ENCODE measurements at places on chromosomes 1 and 21. TPM values are rescaled to one million over a fixed set of nuclear protein-coding genes. Genes with fewer than 3 reads are reported as not detected.

DNA sequence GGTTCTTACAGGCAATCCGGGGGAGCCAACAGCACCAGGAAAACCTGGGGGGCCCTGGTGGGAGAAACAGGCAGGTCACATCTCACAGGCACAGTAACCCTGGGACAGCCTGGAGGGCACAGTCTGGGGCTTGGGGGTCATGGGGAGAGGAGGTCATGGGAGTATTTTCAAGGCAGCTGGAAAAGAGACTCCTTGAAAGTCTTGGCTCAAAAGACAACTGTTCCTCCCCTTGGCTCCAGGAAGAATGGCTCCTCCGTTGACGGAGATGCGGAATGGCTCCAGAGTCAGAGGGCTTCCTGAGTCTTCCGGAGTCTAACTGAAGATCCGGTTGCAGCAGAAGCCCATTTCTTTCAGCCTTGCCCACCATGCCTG is 25.9 kb upstream of the PEF1 start:
- no peak for DNase-seq

- peak; percentile 34 for DNase-seq
These were observed 1.2 kb downstream of the ABCB10 start for GRCh38 chr1:229557200-229557850.

DNA sequence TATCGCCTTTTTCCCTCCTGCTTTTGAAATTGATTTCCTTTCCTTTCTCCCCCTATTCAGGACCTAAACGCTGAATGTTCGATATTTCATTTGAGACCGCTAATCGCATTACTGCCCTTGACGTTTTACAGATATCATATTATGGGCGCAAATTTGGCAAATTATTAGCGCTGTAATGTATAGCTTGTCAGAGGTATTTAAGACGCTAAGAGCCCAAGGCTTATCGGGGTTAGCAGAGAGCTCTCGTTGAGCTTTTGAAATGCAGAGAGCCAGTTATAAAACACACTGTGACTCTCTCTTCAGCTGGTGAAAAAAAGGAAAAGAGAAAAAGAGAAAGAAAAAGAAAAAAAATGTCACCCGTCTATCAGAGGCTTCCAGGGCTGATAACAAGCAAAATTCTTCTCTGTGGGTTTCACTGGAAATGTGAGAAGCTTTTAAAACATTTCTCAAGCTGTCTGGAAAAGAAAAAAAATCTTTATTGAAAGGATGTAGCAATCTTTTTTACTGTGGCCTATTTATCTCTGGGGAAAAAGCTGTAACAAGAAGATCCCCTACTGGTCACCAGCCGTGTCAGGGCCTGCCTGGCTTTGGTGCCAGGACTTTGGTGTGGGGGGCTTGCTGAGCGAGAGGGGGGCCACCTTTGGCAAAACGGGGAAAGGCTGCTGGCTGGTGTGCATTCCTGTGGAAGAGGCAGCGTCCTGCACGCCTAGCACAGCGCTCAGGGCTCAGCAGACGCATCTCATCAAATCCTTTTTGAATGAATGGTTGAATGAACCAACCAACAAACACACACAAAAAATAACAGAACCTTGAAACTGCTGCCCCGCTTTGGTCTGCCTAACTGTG is 119.8 kb downstream of the RNF220 start:
- no peak for DNase-seq

SPATA21 gene
- not detected for total RNA-seq

GRCh38 chr1:170544624-170545023 is 12.7 kb downstream of the GORAB start:
- DNase-seq = no peak

DNA sequence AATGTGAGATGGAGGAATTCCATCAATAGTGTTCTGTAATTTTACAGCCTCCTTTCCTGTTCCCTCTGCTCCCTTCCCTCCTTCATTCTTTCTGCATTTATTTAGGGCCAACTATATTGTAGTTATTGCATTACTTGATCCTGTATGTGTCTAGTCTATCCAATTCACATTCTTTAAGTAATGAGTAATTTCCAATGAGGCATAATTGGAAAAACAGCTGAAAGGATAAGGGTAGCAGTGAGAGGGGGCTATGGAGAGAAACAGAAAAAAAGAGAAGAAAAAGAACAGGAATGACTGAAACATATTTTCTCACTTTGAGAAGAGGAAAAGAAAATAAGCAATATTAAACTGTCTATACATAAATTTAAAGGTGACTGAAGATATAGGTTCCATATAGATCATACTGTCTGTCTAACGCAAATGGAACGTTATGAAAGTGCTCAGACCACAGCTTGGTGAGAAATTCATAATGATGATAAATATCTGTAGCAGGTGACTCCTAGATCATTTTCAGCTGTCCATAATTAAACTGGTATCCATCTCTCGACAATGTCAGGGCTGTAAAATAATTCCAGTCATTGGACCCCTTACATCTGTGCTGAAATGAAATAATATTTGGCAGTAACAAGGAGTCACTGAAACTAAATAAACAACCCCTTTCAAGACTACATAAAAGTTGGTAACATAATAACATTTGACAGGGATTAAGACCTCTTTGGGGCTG is 61.8 kb downstream of the SPAG17 start:
- no peak for DNase-seq

NENF gene
- total RNA-seq = 42.7 TPM

DNA sequence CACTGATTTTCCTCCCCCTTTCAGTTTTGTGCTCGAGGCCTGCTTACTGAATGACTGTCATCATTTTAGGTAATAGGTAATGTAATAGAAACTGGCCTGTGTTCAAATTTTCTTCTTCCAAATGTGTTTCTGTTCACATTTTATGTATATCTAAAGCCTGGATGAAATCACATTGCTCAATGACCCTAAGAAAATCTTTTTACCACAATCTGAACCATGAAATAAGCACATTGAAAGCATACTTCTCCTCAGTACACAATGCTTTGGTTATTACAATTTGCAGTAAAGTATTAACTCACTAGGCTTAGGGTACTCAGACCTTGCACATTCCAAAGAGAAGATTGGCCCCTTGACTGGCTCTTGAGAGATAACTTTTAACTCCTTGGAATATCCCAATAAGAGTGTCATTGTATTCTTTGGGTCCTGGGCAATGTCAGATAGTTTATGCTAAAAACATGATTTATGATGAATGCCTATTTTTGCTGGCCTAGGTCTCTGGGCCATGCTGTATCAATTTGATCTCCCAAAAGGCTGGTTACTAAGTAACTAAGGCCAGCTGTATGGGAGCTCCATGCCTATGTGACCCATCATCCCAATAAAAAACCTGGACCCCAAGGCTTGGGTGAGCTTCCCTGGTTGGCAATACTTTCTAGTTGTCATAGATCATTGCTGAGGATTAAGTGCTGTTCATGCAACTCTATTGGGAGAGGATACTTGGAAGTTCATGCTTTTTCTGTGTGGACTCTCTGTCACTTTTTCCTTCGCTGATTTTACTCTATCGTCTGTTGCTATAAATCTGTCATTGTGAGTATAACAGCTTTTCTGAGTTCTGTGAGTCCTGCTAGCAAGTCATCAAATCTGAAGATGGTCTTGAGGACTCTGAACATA is 293.9 kb downstream of the GRIK1 start:
- DNase-seq = no peak

- DNase-seq = no peak
These were observed 31.7 kb downstream of the ATP1A1 start for GRCh38 chr1:116404699-116405098.

GRCh38 chr1:162471290-162471853 is 26.2 kb upstream of the UHMK1 start:
- no peak for DNase-seq

GRCh38 chr1:9280015-9280860 is 12.5 kb upstream of the SPSB1 start:
- DNase-seq = peak; percentile 88

KPRP gene
- total RNA-seq = not detected

- no peak for DNase-seq
These were observed 27.3 kb downstream of the AGMAT start for GRCh38 chr1:15557594-15557993.

S100A7A gene
- total RNA-seq = not detected

- no peak for DNase-seq
These were observed 12.5 kb downstream of the DMAP1 start for GRCh38 chr1:44225761-44226160.

DNA sequence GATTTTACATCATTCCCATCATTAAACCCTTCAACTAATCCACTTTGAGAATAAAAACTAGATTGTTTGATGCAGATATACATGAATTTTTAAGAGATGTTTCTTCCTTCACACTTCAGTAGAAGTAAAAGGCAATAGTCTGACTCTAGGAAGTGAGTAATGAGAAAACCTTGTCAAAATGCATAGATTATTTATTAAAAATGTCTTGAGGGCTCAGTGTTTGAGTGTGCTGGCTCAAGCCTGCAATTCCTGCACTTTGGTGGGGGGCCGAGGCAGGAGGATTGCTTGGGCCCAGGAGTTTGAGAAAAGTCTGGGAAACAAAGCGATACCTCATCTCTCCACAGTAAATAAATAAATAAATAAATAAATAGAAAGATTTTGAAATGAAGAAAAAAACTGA is 177.1 kb downstream of the NEGR1 start:
- DNase-seq = no peak

IVNS1ABP gene
- 134 TPM for total RNA-seq

DNA sequence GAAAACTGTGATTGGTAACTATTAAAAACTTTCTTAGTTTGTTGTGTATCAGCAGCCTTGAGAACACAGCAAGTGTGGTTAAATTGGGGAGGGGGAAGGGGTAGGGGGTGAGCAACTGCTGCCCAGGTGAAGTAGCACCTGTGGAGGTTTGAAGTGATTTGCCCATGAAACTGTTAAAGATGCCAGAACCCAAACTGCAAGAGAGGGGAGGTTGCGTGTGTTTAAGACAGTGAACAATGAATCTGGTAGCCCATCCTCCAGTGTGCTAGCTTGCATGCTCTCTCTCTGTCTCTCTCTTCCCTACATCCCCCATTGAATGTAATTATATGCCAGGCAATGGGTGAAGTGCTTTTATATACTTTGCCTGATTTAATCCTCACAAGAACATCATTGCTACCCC is 154.7 kb downstream of the RUNX1 start:
- no peak for DNase-seq

DNA sequence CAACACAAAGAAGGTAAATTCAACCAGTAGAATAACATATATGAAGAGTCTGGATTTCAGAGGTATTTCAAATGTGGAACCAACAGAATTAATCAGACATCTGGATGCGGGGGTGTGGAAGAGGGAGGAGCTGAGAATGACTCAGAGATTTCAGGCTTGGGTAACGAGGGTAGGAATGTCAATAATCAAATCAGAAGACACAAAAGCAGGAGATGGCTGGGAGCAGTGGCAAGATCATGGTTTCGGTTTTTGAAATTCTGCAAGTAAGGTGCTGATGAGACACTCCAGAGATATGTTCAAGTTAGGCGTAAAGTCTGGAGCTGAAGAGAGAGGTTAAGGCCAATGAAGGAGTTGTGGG is 64.0 kb downstream of the PLPPR5 start:
- peak; percentile 46 for DNase-seq

GRCh38 chr1:190084552-190084951 is 393.1 kb downstream of the BRINP3 start:
- DNase-seq = no peak

DNA sequence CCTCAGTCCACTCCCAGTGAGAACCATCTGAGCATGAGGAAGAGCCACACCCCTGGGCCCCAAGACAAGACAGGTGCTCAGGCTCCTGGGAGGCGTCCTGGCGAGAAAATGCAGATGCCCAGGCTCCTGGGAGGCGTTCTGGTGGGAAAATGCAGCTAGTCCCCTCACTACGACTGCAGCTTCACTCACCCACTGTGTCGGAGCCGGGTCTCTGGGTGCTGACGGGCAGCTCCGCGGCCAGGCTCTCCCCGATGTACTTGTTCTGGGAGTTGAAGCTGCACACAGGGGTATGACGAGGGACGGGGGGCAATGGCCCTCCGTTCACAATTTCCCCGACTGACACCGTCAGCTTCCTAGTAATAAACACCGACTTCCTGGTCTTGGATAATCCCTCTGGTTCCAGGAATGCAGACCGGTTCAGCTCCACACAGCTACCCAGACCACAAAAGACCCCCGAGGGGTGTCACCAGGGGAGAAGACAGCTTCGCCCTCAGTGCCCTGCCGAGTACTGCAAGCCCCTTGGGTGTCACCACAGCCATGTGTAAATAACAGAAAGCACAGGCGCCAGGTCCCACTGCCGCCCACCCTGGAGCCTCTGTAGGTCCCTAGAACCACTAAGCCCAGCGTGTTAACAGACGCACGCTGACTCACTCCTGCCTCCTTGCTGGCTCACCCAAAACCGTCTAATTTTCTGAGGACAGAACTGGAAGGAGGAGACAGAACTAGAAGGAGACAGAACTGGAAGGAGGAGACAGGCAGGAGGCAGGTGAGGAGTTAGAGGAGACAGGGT is 19.5 kb downstream of the MCM3AP start:
- DNase-seq = no peak

GRCh38 chr1:197920067-197920396 is 2.9 kb downstream of the LHX9 start:
- DNase-seq = no peak
